ENCODE measurements at places on chromosomes 12 and 14.

DNA sequence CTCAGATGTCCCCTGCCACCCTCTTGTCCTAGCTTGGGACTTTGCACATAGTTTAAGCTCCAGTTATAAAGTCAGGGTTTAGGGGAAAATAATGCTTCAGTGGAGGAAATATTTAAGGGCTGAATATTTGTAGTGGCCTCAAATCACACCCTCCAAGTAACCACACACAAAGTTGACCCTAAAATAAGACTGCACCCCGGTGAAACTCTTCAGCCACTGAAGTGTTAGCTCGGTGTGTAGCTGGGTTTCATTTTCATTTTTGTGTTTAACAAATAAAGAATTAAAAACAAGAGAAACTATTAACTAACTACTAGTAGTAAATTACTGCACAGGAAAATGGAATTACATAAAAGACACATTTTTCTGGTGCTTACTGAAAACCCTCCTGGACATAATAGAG is 14.8 kb upstream of the BCL11B start:
- DNase-seq: no peak

- no peak for DNase-seq
Observed at GRCh38 chr14:81412779-81413178, 12.7 kb upstream of the STON2 start.

- peak; percentile 31 for DNase-seq
Observed at GRCh38 chr14:77040741-77041653, 12.5 kb upstream of the IRF2BPL start.

DNA sequence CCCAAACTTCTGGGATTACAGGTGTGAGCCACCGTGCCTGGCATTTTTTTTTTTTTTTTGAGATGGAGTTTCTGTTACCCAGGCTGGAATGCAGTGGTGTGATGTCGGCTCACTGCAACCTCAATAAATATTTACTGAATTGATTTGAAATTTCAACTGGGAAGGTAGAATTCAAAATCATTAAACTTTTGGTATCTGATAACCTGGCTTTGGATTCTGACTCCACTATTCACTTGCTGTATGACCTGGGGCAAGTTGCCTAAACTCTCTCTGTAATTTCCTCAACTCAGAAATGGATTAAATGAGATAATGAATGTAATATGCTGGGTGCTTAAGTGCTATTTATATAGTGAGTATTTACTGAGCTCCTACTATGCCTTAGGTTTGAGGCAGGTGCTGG is 8.7 kb upstream of the METAP2 start:
- no peak for DNase-seq

DNA sequence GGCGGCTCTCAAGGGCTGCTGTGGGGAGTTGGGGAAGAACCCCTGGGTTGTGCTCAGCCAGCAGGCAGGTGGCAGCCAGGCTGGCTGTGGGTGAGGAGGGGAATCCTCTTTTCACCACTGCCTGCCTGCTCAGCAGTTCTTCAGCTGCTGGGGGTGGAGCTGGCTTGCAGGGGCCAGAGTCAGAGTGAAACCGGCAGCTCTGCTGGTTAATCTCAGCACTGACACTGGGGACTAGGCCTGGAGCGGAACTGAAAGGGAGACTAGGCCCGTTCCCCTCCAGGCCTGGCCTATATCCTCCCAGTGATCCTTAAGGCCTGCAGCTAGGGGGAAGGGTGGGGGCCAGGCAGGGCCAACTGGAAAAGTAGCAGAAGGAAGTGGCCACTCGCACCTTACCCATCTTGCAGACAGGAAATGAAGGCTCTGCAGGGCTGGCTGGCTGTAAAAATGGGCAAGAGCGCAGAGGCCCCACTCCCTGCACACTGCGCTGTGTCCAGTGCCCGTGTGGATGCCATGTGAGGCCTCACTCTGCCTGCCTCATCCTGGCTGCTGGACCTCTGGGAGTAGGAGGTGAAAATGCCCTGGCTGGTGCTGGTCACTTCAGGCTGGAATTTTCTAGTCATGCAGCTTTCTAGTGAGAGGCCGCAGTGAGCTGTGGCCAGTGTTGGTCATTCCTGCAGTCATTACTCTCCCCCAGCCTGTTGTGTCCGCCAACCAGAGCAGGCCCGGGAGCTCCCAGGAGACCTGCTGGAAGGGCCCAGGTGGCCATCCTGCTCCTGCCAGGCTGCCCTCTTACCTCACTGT is 39.4 kb downstream of the SH2B3 start:
- DNase-seq: peak; percentile 90

- no peak for DNase-seq
Observed at GRCh38 chr14:74244115-74244514, 4.9 kb downstream of the VSX2 start.

GRCh38 chr14:67576216-67576955 is 23.7 kb downstream of the PIGH start:
- no peak for DNase-seq

GRCh38 chr12:47772094-47772660 is 861 bp upstream of the SLC48A1 start:
- DNase-seq: no peak

- no peak for DNase-seq
Observed at GRCh38 chr12:90069711-90070110, 361.1 kb upstream of the ATP2B1 start.

GRCh38 chr12:78698747-78699146 is 165.8 kb upstream of the SYT1 start:
- DNase-seq: no peak

DNA sequence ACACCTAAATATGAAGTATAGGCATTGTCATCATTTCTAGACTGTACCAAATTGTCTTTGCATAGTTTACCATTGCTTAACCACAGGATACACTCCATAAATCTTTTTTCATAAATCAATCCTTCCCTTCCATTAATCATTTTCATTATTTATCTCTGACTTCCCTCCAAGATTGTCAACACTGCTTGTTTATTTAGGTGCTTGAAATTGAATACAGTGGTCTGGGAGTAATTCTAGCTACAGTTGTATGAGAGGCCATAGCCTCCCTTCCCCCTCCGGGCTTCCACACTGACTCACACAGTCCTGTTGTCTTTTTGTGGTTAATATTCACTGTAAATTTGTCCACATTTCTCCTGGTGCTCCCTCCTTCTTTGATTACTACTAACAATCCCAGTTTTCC is 114.2 kb upstream of the ARID2 start:
- no peak for DNase-seq

- no peak for DNase-seq
Observed at GRCh38 chr12:28859551-28859950, 289.5 kb upstream of the FAR2 start.

DNA sequence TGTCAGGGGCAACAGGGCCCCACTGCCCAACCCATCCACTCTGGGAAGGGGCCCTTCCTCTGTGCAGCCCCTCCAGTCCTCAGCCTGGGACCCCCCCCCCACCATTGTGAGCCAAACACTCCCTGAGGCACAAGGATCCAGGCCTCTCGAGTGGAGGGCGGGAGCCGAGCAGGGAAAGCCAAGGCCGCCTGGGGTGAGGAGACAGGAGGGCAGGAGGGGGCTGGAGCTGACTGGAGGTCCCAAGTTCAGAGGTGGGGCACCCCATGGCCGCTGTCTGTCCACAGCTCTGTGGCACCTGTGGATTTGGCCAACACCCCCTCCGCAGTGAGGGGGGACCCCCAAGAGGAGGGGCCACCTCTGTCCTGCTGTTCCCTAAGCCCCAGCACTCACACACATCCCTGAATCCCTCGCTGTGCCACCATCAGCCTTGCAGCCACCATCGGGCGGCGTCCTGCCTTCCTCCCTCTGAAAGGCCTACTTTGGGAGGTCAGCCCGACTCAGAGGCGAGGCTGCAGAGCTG is 25.4 kb upstream of the C14orf180 start:
- no peak for DNase-seq
